ENCODE measurements at places on chromosomes 6 and 20.

GRCh38 chr20:49344140-49344539 lies 66.3 kb upstream of the ZNFX1 start:
- DNase-seq = no peak

DNA sequence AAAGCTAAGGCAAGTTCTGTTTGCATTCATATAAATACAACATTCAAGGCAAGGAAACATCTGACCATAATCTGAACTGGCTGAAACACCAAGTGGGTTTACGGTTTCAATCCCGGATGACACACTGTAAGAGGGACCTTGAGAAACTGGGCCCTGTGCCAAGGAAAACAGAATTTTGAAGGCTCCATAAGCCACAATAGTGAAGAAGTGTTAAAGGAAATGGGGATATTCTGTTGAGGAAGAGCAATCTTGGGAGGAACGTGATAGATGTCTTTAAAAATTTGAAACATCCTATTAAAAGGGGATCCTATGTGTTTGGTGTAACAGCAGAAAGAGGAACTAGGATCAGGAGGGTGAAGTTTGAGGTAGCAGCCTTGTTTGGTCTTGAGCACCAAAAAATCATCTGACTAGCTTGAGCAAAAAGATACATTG lies 82.4 kb upstream of the TAB2 start:
- DNase-seq = no peak

DNA sequence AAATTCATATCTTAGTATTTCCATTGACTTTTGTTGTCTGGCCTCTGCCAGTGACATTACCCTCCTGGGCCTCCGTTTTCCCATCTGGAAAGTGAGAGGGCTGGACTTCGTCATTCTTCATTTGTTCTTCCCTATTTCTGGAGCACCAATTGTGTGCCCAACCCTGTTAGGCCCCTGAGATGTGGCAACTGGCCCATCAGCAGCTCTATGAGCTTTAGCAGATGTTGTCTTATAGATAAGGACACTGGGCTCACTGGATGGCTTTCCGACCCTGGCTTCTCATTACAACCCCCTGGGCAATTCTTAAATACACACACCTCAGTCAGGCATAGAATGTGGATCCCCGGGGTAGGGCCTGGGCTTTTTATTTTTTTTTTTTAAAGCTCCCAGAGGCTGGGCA lies 14.7 kb downstream of the PABPC1L start:
- DNase-seq = no peak

- peak; percentile 83 for DNase-seq
These were observed 41.6 kb downstream of the C6orf15 start for GRCh38 chr6:31070711-31071197.

DNA sequence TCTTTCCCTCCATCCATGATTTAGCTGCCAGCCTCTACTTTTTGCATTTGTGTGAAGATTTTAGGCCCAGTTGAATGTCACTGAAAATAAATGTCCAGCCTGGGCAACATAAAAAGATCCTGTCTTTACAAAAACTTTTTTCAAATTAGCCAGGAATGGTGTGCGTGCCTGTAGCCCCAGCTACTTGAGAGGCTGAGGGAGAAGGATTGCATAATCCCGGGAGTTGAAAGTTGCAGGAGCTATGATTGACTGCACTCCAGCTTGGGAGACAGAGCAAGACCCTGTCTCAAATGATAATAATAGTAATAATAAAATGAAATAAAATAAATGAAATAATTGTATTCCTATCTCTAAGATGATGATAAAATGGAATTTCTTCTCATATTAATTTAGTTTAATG lies 5.0 kb upstream of the GFOD1 start:
- no peak for DNase-seq

DNA sequence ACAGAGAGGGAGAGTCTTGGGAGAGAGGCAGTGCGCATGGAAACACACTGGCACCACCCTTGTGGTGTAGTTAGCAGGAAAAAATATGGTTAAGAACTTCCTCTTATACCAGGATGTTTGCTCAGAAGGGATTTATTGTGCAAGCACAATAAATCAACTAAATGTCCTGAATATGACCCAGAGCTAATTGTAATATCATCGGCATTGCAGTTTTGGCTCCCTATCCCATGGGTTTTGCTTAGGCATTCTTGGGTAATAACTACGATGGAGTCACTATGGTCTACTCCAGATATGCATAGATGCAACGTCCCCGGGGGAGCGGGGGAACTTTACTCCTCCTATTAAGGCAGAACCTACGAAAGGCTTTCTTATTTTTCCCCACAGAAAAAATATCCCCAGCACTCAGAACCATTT lies 751.6 kb downstream of the EYS start:
- no peak for DNase-seq

DNA sequence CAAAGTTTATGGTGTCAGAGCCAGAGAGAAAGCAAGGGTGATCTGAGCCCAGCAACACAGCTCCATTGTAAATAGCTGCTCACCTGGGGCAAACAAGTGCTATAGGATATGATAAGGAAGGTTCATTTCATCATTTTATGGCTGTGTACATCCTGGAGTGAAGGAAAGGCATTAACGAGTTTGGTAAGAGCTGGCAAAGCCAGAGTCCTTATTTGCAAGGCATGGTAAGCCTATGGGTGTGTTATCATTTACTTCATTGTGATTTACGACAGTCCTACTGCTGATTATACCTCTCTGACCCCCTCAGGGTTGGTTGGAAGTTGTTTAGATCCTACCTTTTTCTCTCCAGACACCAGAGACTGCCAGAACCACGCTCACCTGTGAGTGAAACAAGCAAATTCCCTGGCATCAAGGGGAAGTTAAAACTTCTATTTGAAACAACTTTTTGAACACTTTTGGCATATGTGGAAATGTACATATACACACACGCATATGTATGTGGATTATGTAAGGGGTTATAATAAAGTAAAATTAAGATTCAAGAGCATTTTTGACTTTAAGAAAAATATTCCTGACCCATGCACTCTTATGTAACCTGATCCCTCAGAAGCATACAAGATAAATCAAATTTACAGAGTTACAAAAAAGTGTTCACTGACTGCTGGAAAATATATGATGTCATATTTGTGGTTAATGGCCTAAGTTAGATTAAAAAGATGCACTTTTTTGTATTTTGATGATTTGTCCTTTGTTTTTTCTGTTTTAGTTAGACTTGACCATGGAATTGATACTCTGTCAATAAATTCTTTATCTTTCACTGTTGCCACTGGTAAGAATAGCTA lies 40.4 kb upstream of the EDN1 start:
- no peak for DNase-seq

DNA sequence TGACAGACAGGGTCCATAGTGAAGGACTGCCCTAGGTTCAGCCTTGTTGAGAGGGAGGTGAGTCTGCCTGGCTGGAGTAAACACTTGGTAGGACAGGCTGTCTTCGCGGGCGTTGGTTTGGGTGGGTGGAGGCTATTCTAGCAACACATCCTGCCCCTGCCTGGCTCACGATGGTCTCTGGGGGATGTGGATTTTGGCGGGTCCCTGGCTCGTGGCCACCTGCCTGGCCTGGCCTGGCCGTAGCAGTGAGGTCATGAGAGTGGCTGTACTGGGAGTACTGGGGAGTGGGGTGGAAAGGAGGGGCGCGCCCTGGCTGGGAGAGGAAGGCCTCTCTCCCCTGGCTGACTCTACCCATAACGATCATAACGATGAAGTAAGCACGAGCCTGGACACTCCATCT lies 30.2 kb upstream of the MRPS18A start:
- DNase-seq = no peak

DNA sequence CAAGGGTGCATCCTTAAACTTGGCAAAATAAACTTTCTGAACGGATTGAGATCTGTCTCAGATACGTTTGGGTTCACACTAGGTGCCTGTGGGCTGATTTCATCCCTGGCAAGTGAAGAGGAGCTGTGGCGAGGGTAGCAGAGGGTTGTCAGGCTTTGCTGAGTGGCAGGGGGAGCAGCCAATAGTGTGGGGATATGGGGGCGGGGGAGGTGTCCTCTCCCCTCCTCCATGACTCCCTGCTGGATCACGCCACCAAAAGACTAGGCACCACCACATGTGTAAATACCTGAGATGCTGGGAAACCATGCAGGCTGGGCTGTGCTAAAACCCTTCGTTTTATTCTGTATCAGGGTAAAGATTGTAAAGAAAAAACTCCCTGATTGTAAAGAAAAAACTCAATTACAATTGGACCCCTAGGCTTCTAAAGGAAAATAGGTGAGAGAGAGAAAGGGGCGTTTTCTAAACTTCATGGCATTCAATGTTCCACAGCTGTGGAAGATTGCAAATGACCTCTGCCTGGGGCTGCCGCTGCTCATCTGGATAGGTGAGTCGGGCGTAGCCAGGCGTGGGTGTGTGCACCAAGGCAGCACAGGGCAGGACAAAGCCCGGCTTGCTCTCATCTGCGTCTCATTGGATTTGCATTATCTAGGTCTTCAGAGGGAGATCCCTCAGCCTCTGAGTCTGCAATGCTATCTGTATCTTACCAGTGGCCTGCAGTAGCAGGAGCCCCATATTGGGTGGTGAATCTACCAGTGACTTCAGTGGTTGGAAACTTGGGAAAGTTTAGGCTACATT lies 26.9 kb upstream of the ADTRP start:
- no peak for DNase-seq

DNA sequence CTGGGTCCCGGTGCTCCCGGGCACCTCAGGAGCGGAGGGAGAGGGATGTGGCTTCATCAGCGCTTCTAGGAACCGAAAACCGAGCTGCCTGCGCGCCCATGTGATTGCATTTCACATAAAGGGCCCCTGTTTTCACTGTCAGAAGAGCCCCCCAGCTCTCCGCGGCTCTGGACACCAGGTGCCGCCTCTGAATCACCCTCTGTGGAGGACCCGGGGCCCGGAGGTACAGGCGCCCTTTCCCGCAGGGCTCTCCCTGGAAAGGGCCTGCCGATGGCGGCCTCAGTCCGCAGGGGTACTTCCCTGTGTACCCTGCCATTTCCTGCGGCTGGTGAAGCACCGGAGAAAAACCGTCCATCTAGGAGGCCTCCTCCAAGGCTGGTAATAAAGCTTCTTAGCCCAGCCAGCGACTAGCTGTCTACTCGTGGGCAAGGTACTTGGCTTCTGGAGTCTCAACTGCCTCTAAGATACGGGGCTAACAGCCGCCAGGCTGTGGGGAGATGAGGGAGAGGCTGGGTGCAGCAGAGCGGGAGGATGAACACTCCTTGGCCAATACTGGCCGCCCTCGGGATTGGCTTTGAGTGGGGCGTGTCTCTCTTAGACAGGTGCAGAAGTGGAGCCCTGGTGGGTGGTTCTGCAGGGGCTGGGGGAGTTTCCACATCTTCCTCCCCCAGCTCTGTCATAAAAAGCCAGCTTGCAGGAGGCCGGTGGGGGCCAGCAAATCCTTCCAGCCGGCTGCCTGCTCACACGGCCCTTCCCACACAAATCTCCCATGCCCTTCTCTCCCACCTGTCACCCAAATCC lies 1.6 kb downstream of the PPP1R16B start:
- DNase-seq = no peak

GRCh38 chr20:62374331-62375152 lies 7.4 kb upstream of the LAMA5 start:
- DNase-seq = no peak

- peak; percentile 13 for DNase-seq
These were observed 71.2 kb downstream of the RAMACL start for GRCh38 chr6:166515072-166515810.

- DNase-seq = no peak
These were observed 592.7 kb downstream of the EPHA7 start for GRCh38 chr6:92826633-92827032.

GRCh38 chr20:48945840-48946514 lies 24.5 kb downstream of the ARFGEF2 start:
- no peak for DNase-seq

DNA sequence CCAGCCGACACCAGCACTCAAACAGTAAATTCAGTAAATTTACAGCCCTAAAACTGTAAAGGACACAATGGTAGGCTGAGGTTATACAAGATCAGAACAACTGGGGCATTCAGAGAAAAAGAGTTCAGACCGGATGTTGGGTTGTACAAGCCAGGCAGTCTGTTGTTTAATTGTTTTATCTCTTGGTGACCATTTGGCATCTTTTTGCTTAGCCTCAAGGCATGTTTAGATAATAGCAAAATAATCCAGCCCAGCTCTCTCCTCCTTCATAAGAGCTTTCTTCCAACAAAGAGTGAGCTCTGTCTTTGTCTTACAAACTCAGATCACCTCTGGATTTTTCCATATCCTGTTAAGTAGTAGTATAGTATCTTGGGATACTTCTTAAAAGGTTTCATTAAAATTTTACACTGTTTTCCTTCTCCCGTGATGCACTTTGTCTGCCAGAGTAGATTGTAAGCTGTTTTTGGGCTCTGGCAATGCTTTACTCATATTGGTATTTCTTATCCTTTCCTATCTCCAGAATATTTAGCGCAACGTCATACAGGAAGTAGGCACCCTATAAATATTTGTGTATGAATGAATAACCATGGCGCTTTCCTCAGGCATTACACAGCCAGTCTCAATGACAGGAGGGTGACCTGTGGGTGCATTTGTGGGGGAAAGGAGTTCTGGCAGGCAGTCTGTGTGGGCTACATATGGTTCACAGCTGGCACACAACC lies 35.6 kb upstream of the TRAM2 start:
- no peak for DNase-seq

- DNase-seq = no peak
These were observed 14.9 kb downstream of the CST3 start for GRCh38 chr20:23622839-23623343.

GRCh38 chr6:136562211-136562610 lies 12.0 kb upstream of the MAP7 start:
- no peak for DNase-seq

DNA sequence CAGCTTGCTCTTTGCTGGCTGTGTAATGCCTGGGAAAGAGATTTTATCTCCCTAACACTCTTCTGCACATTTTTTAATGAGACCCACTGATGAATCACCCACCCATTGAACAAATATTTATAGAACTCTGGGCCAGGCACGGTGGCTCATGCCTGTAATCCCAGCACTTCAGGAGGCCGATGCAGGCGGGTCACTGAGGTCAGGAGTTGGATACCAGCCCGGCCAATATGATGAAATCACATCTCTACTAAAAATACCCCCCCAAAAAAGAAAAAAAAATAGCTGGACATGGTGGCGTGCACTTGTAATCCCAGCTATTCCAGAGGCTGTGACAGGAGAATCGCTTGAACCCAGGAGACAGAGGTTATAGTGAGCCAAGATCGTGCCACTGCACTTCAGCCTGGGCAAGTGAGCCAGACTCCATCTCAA lies 82.1 kb upstream of the SIRPA start:
- DNase-seq = no peak

GRCh38 chr20:53384392-53384791 lies 209.2 kb downstream of the ZNF217 start:
- DNase-seq = no peak

DNA sequence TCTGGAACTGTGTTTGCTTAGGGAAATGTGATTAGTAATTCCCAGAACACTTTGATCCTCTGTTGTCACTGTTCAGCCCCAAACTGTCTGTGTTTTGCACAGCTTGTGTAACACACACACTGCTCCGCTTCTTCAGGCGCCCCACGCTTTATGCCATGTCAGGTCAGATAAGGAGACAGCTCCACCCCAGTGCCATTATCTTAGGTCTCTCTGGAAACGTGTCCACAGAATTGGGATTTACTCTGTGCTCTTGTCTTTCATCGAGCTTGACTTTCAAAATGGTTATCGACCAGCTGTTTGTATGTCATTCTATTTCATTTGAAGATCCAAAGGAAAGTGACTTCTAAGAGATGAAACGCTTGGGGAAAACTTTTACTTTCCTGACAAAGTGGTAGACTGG lies 106.4 kb upstream of the SSTR4 start:
- no peak for DNase-seq

- no peak for DNase-seq
These were observed 20.6 kb downstream of the PPP1R16B start for GRCh38 chr20:38825901-38826625.

- no peak for DNase-seq
These were observed 13.0 kb downstream of the SERPINB6 start for GRCh38 chr6:2958331-2958711.

All from amygdala (tissue), 56 donors.